Stimulated activated memory B cell treated with anti-CD40 and anti-IgM and Interleukin-4, amounts not matched to agents 10 μg/mL and 1 μg/mL and 100 μg/mL, for 72 hours (primary cell): ENCODE measurements at places on chromosomes 12 and 14.
A peak's percentile ranks its signal among the peaks of the same experiment; 100 is the strongest.

DNA sequence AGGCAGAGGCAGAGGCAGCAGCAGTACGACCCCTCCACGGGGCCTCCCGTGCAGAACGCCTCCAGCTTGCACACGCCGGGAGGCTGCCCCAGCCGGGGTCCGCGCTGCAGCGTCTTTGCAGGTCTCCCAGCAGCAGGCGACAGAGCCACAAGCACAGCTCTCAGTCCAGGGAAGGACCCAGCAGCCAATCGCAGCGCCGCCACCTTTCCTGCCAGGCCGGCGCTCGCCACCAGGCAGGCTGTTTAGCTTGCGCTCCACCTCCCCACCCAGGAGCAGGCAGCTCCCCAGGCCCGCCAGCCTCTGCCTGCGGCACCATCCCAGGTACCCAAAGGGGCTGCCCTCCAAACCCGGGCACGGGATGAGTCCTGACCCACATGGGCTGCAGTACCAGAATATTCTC is 25.2 kb downstream of the DDX51 start:
- no peak for ATAC-seq

DNA sequence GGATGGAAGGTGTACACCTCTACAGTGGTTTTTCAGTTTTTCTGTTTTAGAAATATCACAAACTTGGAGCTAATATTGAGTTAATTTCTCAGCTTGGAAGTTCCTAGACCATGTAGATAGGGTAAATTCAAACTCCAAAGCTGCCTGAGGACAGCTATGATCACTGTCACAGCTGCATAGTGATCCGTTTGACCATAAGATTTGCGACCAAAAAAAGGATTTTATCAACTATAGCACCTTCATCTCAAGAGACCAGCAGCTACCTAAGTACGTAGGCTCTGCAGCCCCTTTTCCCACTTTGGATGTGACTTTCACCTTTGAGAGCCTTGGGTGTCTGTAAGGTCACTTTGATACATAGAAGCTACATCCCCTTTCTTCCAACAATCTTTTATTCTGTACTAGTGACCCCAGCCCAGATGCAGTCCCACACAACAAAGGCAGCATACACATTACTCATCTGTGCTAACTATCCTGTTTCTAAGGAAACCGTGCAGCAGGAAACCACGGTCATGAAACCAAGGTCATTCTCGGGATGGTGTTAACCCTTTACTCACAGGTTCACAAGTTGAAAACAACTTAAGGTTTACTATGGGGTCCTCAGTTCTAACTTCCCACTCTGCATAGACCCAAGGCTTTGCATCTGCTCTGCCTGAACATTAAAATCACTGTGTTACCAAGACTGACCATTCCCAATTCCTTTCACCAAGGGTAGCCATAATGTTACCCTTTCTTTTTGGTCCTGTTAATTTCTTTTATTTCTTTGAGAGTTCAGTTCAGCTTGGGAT is 75.4 kb downstream of the IFT81 start:
- ATAC-seq: no peak

DNA sequence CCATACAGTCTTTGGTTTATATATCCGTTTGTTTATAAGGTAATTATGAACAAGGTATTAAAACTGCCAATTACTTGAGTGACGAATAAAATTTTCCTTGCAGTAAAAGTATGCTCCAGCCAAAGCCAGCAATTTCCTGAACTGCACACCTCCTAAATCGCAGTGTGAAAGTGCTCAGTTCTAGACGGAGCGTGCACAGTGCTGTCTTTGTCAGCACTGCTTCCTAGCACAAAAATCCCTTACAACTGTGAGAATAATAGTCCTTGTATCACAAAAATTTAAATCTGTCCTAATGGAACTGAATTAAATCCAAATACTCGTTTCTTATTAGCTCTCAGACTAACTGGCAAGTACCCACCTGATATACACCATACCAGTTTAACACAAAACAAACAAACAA is 26.3 kb downstream of the LRIG3 start:
- no peak for ATAC-seq

- ATAC-seq: peak; percentile 93
Measured at GRCh38 chr12:124592481-124593160, 25.2 kb upstream of the NCOR2 start.

GRCh38 chr12:125255935-125256633 is 190.8 kb downstream of the AACS start:
- ATAC-seq: no peak

GRCh38 chr12:1226951-1227350 is 235.9 kb downstream of the ERC1 start:
- peak; percentile 67 for ATAC-seq

DNA sequence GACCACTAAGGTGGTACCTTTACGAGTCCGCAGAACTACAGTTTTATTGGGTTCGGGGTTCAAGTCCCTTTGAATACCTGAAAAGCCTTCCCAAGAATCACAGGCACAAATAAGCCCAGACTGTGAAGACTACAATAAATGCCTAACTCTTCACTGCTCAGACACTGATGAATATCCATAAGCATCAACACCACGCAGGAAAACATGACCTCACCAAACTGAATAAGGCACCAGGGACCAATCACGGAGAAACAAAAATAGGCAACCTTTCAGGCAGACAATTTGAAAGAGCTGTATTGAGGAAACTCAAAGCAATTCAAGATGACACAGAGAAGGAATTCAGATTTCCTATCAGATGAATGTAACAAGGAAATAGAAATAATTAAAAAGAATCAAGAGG is 24.2 kb upstream of the P2RX7 start:
- ATAC-seq: no peak

GRCh38 chr12:52724384-52724783 is 21.1 kb upstream of the KRT77 start:
- ATAC-seq: no peak

DNA sequence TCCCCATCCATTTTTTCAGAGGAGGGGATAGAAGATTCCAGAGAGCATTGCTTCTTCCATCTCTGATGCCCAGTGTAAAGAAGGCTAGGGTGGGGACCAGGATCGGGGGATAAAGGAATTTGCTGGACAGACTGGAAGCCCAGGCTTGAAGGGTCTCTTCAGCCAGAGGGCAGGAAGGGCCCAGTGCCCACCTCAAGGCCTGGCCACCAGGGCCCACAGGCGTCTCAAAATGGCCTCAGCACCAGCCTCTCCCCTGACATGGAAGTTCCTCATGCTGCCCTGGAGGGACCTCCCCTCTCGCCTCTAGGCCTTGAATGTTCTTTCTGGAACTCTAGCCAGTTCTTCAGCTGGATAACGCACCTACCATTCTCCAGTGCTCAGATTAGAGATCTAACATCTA is 2.8 kb downstream of the RPS6KL1 start:
- no peak for ATAC-seq

GRCh38 chr12:111998015-111998414 is 14.9 kb downstream of the TMEM116 start:
- no peak for ATAC-seq

GRCh38 chr12:120630104-120630892 is 10.1 kb upstream of the CABP1 start:
- no peak for ATAC-seq

- no peak for ATAC-seq
Measured at GRCh38 chr12:15928346-15928745, 17.2 kb downstream of the DERA start.
